Stimulated activated CD4-positive, alpha-beta T cell treated with anti-CD3 and anti-CD28 coated beads, Interleukin-15, amount 100 ng/mL, for 48 hours (primary cell): ENCODE measurements at places on chromosomes 6 and 20.
A peak's percentile ranks its signal among the peaks of the same experiment; 100 is the strongest.

DNA sequence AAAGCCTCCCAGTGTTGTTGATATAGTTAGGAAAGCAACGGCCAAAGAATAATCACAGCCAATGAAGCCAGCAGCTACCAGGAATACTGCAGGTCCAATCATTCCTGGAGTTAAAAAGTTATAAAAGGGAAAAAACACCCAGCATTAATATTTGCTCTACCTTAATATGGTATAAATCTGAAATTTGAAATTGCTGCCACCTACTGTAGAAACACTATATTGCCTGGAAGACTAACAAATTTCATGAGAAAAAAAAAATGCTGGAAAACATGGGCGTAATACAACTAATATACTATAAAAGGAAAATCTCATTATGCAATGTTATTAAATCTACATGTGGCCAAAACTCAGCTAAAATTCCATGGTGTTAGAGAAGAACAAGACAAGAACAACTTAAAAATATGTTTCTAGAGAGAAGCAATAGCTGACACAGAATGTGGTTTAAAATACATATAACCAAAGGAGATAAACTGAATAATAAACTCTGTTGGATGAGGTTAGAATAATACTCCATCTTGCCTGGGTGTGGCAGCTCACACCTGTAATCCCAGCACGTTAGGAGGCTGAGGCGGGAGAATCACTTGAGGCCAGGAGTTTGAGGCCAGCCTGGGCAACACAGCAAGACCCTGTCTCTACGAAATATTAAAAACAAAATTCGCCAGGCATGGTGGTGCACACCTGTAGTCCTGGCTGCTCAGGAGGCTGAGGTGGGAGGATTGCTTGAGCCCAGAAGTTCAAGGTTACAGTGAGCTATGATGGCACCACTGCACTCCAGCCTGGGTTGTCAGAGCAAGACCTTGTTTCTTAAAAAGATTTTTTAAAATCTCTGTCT, 43.1 kb downstream of the SLC17A5 start:
- no peak for DNase-seq

GRCh38 chr20:52972190-52972937, at the start of gene TSHZ2:
Gene TSHZ2 (plus strand): TSS chr20:52972358. CDS start chr20:52973294, 936 bp downstream.
- peak; percentile 41 for DNase-seq

DNA sequence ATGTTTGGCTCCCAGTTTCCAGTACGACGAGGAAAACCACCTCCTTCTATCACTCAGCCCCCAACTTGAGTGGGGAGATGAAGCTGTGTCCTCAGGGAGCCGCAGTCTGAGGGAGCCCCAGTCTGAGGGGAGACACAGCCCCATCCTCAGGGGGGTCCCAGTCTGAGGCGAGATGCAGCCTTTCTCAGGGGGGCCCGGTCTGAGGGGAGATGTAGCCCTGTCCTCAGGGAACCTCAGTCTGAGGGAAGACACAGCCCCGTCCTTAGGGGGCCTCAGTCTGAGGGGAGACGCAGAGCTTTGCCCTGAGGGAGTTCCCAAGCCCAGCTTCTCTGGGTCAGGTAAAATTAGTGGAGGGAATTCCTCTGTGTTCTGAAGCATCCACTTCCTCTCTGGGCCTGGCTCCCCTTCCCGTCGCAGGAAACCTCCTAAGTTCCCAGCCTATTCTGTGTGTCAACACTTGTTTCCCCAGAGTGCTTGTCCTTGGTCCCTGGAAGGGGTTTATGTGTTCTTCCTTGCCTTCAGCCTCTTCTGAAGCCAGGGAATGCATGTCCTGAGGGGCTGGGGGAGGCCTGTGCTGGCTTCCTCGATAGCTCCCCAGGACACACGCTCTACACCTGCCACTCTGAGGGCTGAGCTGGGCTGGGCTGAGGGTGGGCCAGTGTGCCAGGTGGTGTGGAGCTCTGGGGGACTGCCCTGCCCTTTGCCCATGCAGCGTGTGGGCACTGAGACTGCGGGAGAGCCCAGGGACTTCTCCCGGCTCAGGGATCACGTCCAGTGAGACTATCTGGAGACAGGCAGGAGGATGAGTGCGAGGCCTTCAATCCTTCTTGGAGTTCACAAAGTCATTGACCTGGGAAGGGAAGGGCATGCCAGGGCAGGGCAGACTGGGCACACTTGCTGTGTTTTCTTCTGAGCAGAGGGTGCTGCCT, 55.4 kb downstream of the VEGFA start:
- no peak for DNase-seq

GRCh38 chr6:2007165-2007564, 238.2 kb downstream of the GMDS start:
- DNase-seq: no peak

GRCh38 chr6:87465051-87465450, 7.7 kb upstream of the SLC35A1 start:
- DNase-seq: no peak

GRCh38 chr6:97689078-97689754, 406.2 kb upstream of the MMS22L start:
- DNase-seq: no peak

DNA sequence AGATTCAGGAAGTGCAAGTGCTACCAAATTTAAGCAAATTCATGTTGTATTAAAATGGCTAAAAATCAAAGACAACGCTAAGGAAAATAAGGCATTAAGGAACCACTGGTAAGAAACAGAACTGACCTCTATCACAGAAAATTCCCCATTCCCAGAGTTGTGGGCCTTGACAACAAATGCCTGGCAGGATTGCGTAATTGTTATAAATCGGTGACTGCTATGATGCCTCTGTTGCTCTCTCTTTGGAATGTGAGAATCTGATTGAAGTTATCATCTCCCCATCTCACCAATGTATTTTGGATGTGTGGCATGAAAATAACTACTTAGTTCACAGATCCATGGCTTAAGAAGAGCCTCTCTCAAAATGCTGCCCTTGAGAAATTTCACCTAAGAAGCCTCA, 257.3 kb downstream of the OGFRL1 start:
- no peak for DNase-seq

- DNase-seq: peak; percentile 49
Measured at GRCh38 chr6:157823001-157823527, at the start of gene SNX9. Gene SNX9 (plus strand): TSS chr6:157823246. CDS start chr6:157823435, 189 bp downstream.

DNA sequence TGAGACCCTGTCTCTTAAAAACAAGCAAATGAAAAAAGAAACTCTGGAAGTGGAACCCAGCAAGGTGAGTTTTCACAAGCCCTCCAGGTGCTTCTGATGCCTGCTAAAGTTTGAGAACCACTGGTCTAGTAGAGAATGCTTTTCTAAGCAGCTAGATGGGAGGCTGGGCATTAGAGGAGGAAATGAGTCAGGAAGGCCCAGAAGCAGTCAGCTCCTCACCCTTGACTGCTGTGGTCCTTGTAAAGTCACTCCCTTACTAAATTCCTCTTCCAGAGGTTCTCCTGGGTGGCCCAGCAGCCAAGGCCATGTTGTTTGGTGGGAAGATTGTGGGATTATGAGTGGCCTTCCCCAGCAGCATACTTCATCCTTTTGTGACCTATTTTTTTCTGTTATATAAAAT, 52.0 kb upstream of the FYN start:
- no peak for DNase-seq

DNA sequence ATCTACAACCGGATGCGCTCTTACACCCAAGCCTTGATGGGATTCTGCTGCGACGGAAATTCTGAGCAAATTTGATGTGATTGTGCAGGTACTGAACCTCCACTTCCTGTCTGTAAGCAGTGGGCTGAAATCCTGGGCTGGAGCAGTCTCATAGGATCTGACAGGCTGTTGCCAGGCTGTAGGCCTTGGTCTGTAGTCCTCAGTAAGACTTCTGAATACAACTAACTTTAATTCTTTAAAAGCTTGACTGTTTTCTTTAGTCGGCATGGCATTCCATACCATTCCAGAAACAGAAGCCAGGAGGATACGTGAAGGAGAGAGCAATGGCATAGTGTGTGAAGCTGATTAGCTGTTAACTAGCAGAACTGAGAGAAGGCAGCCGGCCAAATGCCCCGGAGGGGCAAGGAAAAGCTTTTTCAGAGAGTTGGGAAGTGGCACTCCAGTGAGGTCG, 68.3 kb downstream of the ADTRP start:
- DNase-seq: peak; percentile 66

GRCh38 chr6:7974938-7975763, 64.6 kb upstream of the TXNDC5 start:
- DNase-seq: no peak

GRCh38 chr6:351011-351866, 40.3 kb upstream of the IRF4 start:
- DNase-seq: no peak

- DNase-seq: no peak
Measured at GRCh38 chr20:42392442-42392841, 774.3 kb upstream of the CHD6 start.

DNA sequence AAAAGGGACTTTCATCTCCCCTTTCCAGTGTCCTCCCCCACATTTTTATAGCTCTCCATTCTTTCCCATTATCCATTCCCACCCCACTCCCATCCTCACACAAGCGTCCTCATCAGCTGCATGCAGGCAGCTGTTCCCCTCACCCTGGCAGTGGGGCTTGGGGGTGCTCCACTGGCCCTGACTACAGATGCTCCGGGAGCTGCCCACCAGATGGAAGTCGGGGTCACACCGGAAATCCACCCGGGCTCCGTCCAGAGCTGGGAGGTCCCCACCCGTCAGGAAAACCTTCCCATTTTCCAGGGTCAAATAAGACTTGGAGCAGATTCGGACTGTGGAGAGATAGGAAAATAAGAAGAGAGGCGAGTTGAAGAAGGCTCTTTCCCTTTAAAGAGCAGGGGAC, 2.7 kb downstream of the GABBR1 start:
- DNase-seq: no peak

DNA sequence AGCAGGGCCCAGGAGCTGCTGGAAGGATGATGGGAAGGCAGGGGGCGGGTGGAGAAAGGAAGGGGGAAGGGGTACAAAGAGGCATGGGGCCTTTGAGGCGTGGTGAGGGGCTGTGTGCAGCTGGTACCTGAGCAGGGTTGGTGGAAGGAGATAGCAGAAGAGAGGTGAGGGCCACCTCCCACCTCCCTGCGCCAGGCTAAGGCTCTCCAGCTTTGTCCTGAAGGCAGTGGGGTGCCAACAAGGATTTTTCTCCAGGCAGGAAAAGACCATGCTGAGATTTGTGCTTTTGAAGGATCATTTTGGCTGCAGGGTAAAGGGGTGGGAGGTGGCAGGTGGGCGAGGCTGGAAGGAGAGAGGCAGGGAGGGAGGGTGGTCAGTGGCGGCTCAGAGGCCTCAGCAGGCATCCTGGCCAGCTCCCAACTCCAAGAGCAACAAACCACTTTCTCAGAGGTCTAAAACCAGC, 40.8 kb downstream of the NOL4L start:
- DNase-seq: no peak

DNA sequence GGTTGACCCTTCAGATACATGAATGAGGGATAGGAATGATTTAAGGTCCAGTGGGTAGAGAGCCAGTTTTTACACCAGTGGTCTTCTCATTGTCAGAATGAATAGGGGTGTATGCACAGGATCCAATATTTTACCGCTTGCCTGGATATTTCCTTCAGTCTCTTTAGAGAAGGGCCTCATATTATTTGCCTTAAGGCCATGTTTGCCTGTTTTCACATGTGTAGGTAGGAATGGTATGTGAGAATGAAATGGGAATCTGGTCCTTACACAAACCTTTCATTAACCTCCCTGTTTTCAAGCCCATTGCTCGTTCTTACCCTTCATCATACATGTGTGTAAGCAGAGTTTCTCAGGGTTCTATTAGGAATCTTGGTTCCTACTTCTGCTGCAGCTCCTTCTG, 62.4 kb downstream of the LIN28B start:
- no peak for DNase-seq

DNA sequence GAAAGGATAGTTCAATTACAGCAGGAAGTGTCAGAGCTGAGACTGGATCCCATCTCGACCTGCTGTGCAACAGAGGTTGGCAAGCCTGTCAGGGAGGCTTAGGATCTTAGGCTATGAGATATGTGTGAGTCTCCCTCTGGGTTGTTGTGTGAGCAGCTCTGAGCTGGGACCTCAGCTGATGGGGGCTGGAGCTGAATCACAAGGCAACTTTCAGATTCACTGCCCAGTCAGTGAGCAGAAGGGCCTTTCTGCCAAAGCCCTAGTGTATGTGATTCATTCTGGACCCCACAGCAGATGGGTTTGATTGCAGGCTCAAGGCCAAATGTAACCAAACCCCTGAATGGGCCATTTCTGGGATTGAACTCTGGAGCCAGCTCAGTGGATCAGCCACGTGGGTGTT, 4.5 kb downstream of the PI3 start:
- DNase-seq: no peak

- DNase-seq: no peak
Measured at GRCh38 chr6:167129562-167129961, 6.7 kb downstream of the CCR6 start.

- DNase-seq: no peak
Measured at GRCh38 chr6:156775717-156776116, 1.5 kb upstream of the ARID1B start.

- no peak for DNase-seq
Measured at GRCh38 chr6:23951691-23952090, 174.3 kb upstream of the NRSN1 start.

- DNase-seq: no peak
Measured at GRCh38 chr20:1302685-1303541, 26.0 kb downstream of the SDCBP2 start.

- DNase-seq: no peak
Measured at GRCh38 chr20:36823121-36823520, 49.6 kb upstream of the DSN1 start.

- DNase-seq: no peak
Measured at GRCh38 chr20:14896569-14896968, 559.2 kb upstream of the FLRT3 start.

- DNase-seq: no peak
Measured at GRCh38 chr20:13205848-13206434, 15.1 kb upstream of the ISM1 start.

DNA sequence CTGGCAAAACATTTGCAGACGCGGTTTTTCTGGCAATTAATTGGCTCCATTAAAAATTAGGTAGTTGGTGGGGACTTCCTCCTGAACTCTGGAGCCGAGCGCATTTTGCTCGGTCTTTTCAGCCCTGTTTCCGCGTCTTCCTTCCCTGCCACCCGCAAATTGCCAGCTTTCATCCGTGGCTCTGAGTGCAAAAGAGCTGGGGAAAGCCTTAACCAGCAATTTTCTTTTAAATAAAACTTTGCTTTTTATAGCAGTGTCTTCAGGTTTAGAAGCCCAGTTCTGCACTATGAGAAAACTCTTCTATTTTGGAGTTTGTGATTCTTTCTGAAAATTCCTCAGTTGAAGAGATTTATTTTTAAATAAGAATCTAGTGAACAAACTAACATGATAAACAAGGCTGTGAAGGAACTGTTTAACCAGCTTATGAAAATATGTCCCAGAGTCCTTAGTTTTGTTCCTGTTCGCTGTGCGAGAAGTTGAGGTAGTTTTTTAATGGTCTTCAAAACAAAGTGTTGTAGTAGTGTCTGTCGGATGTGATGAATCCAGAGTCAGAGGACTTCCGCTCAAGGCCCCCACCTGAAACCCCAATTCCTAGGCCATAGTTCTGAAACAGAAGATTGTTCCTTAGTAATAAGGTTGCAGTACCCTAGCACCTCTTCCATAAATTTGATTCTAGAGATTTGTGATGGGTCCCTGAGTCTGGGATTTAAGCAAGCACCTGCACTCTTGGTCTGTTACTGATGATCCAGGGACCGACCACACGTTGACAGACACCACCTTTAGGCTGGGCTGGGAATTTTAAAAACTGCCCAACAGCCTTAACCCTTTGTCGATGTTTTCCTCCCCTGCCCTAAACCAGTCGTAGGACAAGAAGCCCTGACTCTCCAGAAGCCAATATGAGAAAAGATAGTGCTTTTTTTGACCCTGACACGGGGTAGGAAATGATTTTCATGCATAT, 950 bp downstream of the KCTD20 start:
- no peak for DNase-seq
